Activated CD4-positive, alpha-beta memory T cell treated with anti-CD3 and anti-CD28 coated beads, Interleukin-2, amount 10 ng/mL, durations not matched to agents 7 days and 5 days (primary cell): ENCODE measurements at places on chromosomes 7 and 10. TPM values are rescaled to one million over a fixed set of nuclear protein-coding genes. Genes with fewer than 3 reads are reported as not detected.

The ANKRD61 gene
- total RNA-seq = not detected

The NRG3 gene
- total RNA-seq = not detected

The ELN gene
- total RNA-seq = not detected

The DEPP1 gene
- 1.2 TPM for total RNA-seq

The MACROH2A2 gene
- total RNA-seq = 5.5 TPM

The INPP5F gene
- total RNA-seq = 11.8 TPM

The EBLN1 gene
- total RNA-seq = not detected

The SFTPD gene
- total RNA-seq = not detected

The PALD1 gene
- 0.08 TPM for total RNA-seq

DNA sequence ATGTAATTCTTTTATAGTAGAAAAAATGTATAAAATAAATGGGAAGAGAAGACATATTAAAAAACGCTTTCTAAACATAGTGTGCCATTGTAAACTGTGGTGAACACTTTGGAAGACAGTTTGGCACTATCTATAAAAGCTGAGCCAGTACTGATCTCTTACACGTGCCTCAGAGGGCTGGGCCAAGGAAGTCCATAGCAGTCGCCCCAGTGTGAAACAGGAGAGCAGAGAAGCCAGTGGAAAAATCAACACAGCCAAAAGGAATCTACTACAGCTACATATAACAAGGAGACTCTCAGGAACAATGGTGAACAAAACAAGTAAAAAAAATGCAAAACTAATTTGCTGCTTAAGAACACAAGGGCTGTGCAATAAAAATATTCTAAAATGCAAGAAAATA, 20.6 kb downstream of the SEPHS1 start:
- no peaks in the 10 kb centered on the region for H3K4me1 ChIP-seq
- peaks cover 78% of the 10 kb centered on the region for H3K36me3 ChIP-seq
- H3K27me3 ChIP-seq = no peaks in the 10 kb centered on the region
- H3K4me3 ChIP-seq = no peak overlapping the region
- DNase-seq = no peak
- peak overlapping the region; percentile 23 for H3K27ac ChIP-seq

GRCh38 chr7:134886353-134887057, 99.8 kb upstream of the AGBL3 start:
- no peaks in the 10 kb centered on the region for H3K36me3 ChIP-seq
- DNase-seq = no peak
- no peak overlapping the region for H3K27ac ChIP-seq
- no peak overlapping the region for H3K4me3 ChIP-seq
- peaks cover 8% of the 10 kb centered on the region for H3K4me1 ChIP-seq

GRCh38 chr10:61835946-61836887, 65.3 kb upstream of the ARID5B start:
- peaks cover 25% of the 10 kb centered on the region for H3K4me1 ChIP-seq
- no peak for DNase-seq
- peak overlapping the region; percentile 80 for H3K27ac ChIP-seq
- H3K4me3 ChIP-seq = peak overlapping the region; percentile 4
- H3K27me3 ChIP-seq = no peaks in the 10 kb centered on the region
- no peaks in the 10 kb centered on the region for H3K36me3 ChIP-seq

DNA sequence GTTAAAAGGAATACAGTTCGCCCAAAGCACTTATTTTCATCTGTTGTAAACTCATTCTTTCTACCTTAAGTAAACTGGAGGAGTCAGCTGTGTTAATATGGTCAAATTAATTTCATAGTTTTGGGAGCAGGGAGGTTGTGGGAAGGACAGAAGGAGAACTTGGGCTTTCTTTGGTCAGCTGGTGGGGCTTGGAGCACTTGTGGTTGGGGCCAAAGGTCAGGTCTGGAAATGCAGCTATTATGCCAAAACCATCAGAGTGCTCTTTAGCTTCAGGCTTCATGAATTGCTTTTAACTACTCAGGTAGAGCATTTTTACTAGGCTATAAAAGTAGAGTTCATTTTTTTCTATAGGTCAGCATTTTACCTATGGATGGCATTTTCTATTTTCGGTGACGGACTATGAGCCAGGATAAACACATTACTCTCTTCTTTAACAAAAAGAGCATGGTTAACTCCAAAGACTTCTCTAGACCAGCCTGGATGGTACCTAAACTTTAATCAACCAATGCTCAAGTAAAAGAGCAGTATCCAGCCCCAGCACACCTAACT, 30.0 kb downstream of the STEAP4 start:
- DNase-seq = no peak
- H3K36me3 ChIP-seq = no peaks in the 10 kb centered on the region
- no peak overlapping the region for H3K27ac ChIP-seq
- H3K4me3 ChIP-seq = no peak overlapping the region

DNA sequence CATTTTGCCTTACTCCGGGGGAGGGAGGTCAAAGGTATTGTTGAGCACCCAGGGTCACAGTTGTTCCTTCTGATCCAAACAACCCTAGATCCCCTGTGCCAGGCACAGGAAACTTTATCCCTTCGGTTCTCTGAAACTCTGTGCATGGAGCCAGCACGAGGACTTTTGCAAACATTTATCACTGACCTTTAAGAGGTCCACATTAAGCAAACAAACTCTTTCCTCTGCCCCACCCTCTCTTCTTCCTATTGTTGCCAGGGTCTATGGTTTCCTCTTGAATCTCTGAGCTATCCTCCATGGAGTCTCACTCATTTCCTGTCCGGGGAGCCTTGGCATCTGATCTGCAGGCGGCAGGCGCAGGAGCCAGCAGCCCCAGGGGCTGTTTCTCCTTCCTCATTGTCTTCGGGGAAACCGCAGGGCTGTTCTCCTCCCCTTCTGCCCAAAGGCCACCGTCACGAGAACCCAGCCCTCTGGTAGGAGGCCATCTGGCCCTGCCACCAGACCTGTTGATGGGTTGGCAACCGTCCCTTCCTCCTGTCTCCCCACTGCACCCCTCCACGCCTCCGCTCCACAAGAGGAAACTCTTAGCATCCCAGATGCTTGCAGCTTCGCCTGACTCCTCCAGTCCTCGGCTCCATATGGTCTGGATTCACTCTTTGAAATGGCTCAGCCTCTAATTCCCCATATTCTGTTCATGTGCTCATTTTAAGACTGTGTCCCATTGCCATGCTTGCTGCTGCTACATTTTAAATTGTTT, 327.3 kb upstream of the NRP1 start:
- H3K4me3 ChIP-seq = no peak overlapping the region
- no peak overlapping the region for H3K27ac ChIP-seq
- no peak for DNase-seq

DNA sequence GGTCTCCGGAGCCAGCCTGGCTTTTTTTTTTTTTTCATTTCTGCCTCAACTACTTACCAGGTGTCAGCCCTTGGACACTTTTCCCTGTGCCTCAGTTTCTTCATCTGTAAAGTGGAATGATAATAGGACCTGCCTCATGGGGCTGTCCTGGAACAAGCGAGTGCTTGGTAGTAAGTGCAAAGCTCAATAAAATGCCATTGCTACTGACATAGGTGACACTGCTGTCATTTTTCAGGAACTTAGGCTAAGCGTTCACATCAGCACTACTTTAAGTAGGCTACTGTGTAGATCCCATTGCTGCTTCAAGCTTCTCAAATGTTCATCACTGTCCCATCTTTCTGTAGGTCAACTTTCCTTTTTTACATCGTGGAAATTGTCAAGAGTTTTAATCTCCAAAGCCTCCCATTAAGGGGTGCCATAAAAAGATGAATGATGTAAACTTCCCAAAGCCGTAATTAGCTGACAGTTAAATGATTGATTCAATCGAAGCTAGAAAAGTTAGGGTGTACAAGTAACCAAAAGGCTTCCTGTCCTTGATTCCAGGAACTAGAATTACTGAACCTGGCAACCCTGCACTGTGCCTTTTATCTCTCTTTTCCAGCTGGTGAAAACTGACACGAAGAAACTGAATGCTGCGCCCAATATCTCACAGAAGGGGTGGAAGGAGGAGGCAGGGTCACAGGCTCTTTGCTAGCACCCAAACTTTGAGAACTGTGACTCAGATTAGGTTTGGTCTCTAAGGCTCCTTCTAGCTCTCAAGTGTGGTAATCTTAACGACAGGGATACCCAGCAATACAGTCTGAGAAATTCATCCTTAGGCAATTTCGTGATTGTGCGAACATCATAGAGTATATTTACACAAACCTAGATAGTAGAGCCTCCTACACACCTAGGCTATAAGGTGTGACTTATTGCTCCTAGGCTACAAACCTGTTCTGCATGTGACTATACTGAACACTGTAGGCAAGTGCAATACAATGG, 861 bp upstream of the USP6NL start:
- H3K4me3 ChIP-seq = peak overlapping the region; percentile 80
- peaks cover 28% of the 10 kb centered on the region for H3K4me1 ChIP-seq
- H3K36me3 ChIP-seq = no peaks in the 10 kb centered on the region
- peaks cover 46% of the 10 kb centered on the region for H3K27me3 ChIP-seq
- no peak for DNase-seq
- H3K27ac ChIP-seq = peak overlapping the region; percentile 29

DNA sequence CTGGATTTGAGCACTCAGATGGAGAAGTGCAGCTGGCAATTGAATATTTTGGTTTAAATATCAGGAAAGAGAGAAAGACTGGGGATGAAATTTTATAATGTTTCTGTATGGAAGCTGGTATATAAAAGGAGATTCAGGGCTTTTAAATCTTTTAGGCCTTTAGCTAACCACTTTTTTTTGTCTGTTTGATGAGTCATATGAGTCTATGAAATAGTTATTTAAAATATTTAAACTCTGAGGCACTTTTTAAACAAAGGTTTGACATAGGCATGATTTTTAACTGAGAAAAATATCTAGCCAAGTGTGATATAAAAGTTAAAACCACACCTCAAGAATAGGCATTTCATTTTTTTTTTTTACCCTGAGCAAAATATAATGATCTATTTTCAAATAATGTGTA, 944.3 kb downstream of the GATA3 start:
- no peak overlapping the region for H3K4me3 ChIP-seq
- H3K36me3 ChIP-seq = no peaks in the 10 kb centered on the region
- no peak for DNase-seq
- H3K27me3 ChIP-seq = no peaks in the 10 kb centered on the region

GRCh38 chr7:30238721-30239441, 45.5 kb upstream of the ZNRF2 start:
- no peaks in the 10 kb centered on the region for H3K36me3 ChIP-seq
- peak; percentile 28 for DNase-seq
- peaks cover 3% of the 10 kb centered on the region for H3K27me3 ChIP-seq

GRCh38 chr7:136009488-136010079, 32.4 kb upstream of the MTPN start:
- no peaks in the 10 kb centered on the region for H3K4me1 ChIP-seq
- no peak for DNase-seq
- H3K27me3 ChIP-seq = peaks cover 5% of the 10 kb centered on the region
- H3K27ac ChIP-seq = no peak overlapping the region
- no peak overlapping the region for H3K4me3 ChIP-seq
- H3K36me3 ChIP-seq = no peaks in the 10 kb centered on the region

GRCh38 chr10:3816995-3817394, 32.0 kb upstream of the KLF6 start:
- H3K36me3 ChIP-seq = peaks cover 3% of the 10 kb centered on the region
- H3K4me3 ChIP-seq = no peak overlapping the region
- H3K27ac ChIP-seq = no peak overlapping the region
- H3K4me1 ChIP-seq = peaks cover 29% of the 10 kb centered on the region
- no peak for DNase-seq

- peaks cover 2% of the 10 kb centered on the region for H3K36me3 ChIP-seq
- no peak for DNase-seq
- peaks cover 14% of the 10 kb centered on the region for H3K27me3 ChIP-seq
- H3K4me3 ChIP-seq = no peak overlapping the region
- no peaks in the 10 kb centered on the region for H3K4me1 ChIP-seq
- no peak overlapping the region for H3K27ac ChIP-seq
Observed at GRCh38 chr7:29167721-29168120, 21.4 kb upstream of the CPVL start.

GRCh38 chr7:82284936-82285519, 158.5 kb downstream of the CACNA2D1 start:
- H3K4me3 ChIP-seq = no peak overlapping the region
- no peak for DNase-seq
- H3K27ac ChIP-seq = no peak overlapping the region
- no peaks in the 10 kb centered on the region for H3K4me1 ChIP-seq
- H3K27me3 ChIP-seq = no peaks in the 10 kb centered on the region

DNA sequence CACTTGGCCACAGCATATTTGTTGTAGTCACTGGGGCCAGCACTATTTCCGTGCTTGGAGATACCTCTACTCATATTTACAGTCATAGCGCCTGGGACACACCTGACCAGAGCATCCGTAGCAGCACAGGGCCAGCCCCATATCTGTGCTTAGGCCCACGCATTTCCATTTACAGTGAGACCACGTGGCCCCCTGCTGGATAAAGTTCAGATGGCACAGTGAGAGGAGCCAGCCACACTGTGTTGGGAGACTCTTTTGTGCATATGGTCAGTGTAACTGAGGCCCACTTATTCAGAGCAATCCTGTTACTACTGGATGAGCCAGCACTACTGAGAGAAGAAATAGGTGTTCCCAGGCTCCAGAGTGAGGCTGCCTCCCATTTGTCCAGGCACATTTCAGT, 455.3 kb downstream of the REEP3 start:
- H3K4me1 ChIP-seq = no peaks in the 10 kb centered on the region
- no peaks in the 10 kb centered on the region for H3K36me3 ChIP-seq
- no peak overlapping the region for H3K27ac ChIP-seq
- H3K4me3 ChIP-seq = no peak overlapping the region
- peak; percentile 28 for DNase-seq
- no peaks in the 10 kb centered on the region for H3K27me3 ChIP-seq

DNA sequence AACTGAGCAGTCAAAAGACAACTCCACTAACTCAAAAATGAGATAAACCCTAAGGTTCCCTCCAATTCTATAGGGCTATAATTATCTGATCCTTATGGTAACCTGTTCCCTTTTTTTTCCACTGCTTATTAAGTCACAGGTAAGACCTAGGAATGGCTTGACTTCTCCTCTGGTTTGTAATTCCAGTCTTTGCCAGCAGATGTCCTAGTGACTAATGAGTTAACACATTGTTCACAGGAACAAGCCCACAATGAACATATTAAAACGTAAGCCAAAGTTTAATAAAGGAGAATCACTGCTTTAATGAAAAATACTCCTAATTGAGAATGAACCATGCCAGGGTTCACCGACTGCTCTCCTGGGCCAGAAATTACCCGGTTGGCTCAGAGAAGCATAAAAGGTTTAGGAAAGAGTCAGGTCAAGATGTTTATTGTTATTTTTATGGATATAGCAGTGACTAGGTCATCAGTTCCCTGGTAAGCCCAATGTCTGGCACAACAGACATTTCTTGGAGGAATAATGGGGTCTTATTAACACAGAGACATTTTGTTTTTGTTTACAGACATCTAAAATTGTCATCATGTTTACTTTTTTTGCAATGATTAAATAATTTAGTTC, 120.1 kb downstream of the ELAPOR2 start:
- no peak overlapping the region for H3K4me3 ChIP-seq
- no peak overlapping the region for H3K27ac ChIP-seq
- H3K36me3 ChIP-seq = no peaks in the 10 kb centered on the region
- DNase-seq = peak; percentile 31
- H3K4me1 ChIP-seq = no peaks in the 10 kb centered on the region
- H3K27me3 ChIP-seq = no peaks in the 10 kb centered on the region

GRCh38 chr10:95134490-95134889, 59.5 kb upstream of the ACSM6 start:
- H3K4me1 ChIP-seq = no peaks in the 10 kb centered on the region
- no peaks in the 10 kb centered on the region for H3K27me3 ChIP-seq
- no peak overlapping the region for H3K27ac ChIP-seq
- no peak for DNase-seq
- no peaks in the 10 kb centered on the region for H3K36me3 ChIP-seq
- H3K4me3 ChIP-seq = no peak overlapping the region

- DNase-seq = no peak
- H3K36me3 ChIP-seq = no peaks in the 10 kb centered on the region
- peaks cover 15% of the 10 kb centered on the region for H3K27me3 ChIP-seq
- H3K27ac ChIP-seq = no peak overlapping the region
- no peak overlapping the region for H3K4me3 ChIP-seq
- no peaks in the 10 kb centered on the region for H3K4me1 ChIP-seq
Observed at GRCh38 chr10:89525556-89525955, 9.8 kb downstream of the SLC16A12 start.
